ENCODE measurements at places on chromosomes 4 and X.

- DNase-seq, result no peak
These were observed 10.8 kb upstream of the CAMK2D start for GRCh38 chr4:113772319-113772718.

GRCh38 chrX:150712619-150713018, 19.4 kb downstream of the MTMR1 start:
- no peak for DNase-seq

- no peak for DNase-seq
These were observed 637.9 kb downstream of the FAT4 start for GRCh38 chr4:125952631-125953030.

- no peak for DNase-seq
These were observed 59.4 kb upstream of the PLAC1 start for GRCh38 chrX:134717698-134718097.

DNA sequence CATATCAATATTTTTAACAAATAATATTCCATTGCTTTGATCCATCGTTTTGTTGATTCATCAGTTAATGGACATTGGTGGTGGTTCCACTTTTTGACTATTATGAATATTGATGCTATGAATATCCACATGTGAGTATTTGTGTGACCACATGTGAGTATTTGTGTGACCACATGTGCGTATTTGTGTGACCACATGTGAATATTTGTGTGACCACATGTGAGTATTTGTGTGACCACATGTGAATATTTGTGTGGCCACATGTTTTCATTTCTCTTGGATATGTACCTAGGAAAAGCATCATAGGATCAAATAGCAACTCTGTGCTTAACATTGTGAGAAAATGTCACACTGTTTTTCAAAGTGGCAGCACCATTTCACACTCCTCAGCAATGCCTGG, 433.6 kb upstream of the FRG1 start:
- DNase-seq, result no peak

- no peak for DNase-seq
These were observed 38.9 kb downstream of the TLR10 start for GRCh38 chr4:38743866-38744265.

DNA sequence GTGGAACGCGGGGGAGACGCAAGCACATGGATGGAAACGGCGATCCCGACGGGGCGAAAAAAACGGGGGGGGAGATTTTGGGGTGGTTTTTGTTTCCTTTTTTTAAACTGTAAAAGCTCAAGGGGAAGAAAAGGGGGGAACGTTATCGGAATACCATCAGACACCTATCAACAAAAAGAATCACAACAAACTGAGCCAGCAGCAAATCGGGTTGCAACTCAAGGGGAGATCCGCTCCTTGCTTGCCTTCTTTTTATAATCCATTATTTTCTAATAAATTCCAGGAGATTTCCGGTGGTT, 616 bp downstream of the MAML3 start:
- no peak for DNase-seq

DNA sequence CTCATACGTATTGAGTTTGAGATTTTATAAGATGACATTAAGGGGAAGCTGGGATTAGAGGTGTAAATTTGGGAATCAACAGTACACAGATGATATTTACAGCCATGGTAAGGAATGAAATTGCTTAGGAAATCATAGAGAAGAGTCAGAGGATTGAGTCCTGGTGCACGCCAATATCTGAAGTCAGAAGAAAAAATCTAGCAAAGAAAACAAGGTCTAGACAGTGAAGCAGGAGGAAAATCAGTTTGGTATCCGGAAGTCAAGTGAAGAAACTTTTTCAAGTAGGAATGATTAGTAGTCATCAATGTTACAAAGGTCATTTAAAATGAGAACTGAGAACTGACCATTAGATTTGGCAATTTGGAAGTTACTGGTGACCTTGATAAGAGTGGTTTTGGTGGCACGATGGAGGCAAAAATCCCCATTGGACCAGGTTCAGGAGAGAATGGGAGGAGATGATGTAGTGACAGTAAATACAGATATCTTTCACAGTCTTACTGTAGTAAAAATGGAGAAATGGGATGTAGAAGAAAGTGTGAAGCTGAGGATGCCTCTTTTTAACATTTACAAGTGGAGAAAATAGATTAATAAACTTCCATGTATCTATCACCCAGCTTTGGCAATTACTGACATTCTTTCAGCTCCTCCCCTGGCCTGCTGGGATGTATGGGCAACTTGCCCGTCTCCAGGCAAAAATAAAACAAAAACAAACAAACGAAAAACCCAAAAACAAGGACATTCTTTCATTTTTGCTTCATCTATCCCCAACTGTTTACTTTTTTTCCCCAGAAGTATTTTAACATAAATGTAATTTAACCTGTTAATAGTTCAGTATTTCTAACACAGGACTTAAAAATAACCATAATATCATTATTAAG, 11.4 kb upstream of the GPR34 start:
- no peak for DNase-seq

DNA sequence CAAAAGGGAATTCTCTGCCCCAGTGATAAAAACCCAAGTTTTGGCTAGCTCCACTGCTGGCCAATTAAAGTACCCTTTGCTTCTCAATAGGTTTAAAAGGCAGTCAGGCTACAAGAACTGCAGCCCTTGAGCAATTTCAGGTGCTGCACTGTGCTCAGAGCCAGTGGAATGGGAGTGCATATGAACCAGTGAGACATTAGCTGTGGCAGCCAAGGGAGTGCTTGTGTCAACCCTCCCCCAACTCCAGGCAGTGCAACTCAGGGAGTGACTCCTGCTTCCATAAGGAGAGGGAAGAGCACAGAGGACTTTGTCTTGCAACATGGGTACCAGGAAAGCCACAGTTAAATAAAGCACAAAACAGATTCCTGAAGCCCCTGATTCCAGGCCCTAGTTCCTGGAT, 61.6 kb upstream of the VAMP7 start:
- DNase-seq, result no peak

GRCh38 chr4:134490863-134491262, 289.3 kb upstream of the PABPC4L start:
- no peak for DNase-seq

DNA sequence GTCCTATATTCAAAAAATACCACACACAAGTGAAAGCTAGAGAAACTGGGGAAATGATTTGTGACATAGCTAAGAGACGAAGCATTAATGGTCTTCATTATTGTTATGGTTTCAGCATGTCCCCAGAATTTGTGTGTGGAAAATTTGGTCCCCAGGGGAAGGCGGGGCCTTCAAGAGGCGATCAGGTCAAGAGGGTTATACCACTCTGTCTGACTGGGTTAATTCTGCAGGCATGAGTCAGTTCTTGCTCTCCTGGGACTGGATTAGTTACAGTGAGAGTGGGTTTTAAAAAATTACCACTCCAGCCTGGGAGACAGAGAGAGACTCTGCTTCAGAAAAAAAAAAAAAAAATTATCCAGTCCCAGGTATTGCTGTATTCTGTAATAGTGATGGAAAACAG, 2.1 kb upstream of the MTNR1A start:
- no peak for DNase-seq

GRCh38 chrX:21806691-21807090, 32.7 kb upstream of the MBTPS2 start:
- DNase-seq, result no peak
